ENCODE measurements at places on chromosomes 6 and 20. TPM values are rescaled to one million over a fixed set of nuclear protein-coding genes. Genes with fewer than 3 reads are reported as not detected.

GRCh38 chr6:151498327-151498726 lies 4.5 kb downstream of the CCDC170 start:
- no peak overlapping the region for H3K27ac ChIP-seq
- H3K4me3 ChIP-seq: no peak overlapping the region
- no peaks in the 10 kb centered on the region for H3K4me1 ChIP-seq

The DACT2 gene
- 22.1 TPM for total RNA-seq

GRCh38 chr20:37381621-37382471 lies 35.9 kb downstream of the SRC start:
- H3K4me3 ChIP-seq: no peak overlapping the region
- no peaks in the 10 kb centered on the region for H3K36me3 ChIP-seq
- H3K27me3 ChIP-seq: no peaks in the 10 kb centered on the region
- H3K4me1 ChIP-seq: no peaks in the 10 kb centered on the region
- no peak for DNase-seq

DNA sequence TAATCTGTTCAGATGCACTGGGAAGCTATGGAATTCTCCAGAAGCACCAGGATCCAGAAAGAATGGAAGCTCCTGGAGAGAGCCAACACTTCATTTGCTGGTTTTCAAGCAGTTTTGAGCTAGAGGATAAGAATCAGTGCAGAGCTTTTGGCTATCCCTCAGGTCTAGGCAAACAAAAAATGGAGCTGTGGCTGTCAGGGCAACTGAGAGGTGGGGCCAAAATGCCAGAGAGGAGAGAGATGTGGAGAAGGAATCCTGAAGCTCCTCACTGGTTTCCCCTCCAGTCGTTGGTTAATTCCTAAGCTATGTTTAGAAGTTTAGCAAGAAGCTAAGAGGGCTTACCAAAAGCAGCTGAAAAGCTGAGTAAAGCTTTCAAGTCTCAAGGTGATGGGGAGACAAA lies 294.2 kb upstream of the JARID2 start:
- H3K27ac ChIP-seq: no peak overlapping the region
- H3K4me1 ChIP-seq: no peaks in the 10 kb centered on the region
- H3K36me3 ChIP-seq: no peaks in the 10 kb centered on the region
- H3K27me3 ChIP-seq: no peaks in the 10 kb centered on the region
- H3K4me3 ChIP-seq: no peak overlapping the region
- no peak for DNase-seq

GRCh38 chr6:56946368-56946767 lies 8.5 kb upstream of the BEND6 start:
- H3K4me3 ChIP-seq: no peak overlapping the region
- H3K4me1 ChIP-seq: no peaks in the 10 kb centered on the region
- no peaks in the 10 kb centered on the region for H3K27me3 ChIP-seq

DNA sequence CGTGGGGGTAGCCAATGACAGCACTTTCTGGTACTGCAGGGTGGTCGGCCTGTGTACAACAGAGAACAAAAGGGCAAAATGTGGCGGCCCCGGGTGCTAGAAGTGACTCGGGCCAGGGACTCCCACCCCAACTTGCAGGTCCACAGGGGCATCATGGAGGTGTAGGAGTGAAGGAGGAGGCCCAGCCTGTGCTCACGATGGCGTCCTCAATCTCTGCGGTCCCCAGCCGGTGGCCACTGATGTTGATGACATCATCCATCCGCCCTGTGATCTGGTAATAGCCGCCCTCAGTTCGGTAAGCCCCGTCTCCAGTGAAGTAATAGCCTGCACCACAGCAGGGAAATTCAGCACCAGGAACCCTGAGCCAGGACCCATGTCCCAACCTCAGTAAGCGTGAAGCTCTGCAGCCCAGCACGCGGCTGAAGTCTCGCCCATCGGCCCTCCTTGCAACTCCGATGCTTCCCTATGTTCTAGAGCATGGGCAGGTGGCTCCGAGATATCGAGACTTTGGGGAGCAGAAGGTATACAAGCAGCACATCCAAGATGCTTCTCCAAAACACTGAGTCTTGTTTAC lies 20.2 kb upstream of the APMAP start:
- H3K27me3 ChIP-seq: no peaks in the 10 kb centered on the region
- H3K36me3 ChIP-seq: no peaks in the 10 kb centered on the region
- H3K27ac ChIP-seq: no peak overlapping the region
- no peak overlapping the region for H3K4me3 ChIP-seq
- no peak for DNase-seq
- H3K4me1 ChIP-seq: peaks cover 9% of the 10 kb centered on the region

The MPIG6B gene
- 0.74 TPM for total RNA-seq

The ZC2HC1B gene
- total RNA-seq: not detected

- H3K4me3 ChIP-seq: no peak overlapping the region
- no peak for DNase-seq
- H3K27ac ChIP-seq: no peak overlapping the region
- H3K27me3 ChIP-seq: no peaks in the 10 kb centered on the region
- H3K36me3 ChIP-seq: no peaks in the 10 kb centered on the region
- no peaks in the 10 kb centered on the region for H3K4me1 ChIP-seq
Measured at GRCh38 chr20:46694484-46694883, 5.2 kb upstream of the TP53RK start.

DNA sequence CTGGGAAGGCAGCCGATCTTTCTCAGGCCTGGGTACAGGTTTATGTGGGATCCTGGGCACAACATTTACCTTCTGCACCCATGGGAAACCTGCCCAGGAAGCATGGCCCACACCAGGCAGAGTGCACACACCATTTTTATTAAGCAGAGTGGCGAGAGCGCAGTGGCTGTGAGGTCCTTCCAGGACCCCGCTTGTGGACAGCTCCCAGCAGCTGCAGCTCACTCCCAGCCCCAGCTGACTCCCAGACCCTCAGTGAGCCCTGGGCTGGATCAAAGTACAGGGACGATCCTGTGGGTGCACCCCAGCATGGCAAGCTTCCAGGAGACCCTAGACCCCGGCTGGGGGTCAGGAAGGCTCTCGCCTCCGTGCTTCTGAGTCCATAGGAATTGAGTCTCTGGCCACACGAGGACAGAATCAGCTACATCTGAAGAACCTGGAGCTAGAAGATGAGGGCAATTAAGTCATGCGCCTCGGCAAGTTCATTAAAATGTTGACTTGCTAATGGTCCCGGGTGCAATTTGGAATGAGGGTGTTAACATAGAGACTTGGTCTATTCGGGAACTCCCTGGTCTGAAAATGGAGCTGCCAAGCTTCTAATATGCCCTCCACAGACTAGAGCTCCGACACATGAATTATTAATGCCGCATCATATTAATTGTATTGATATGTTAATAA lies 65.4 kb upstream of the SLCO4A1 start:
- H3K27ac ChIP-seq: no peak overlapping the region
- no peaks in the 10 kb centered on the region for H3K36me3 ChIP-seq

GRCh38 chr6:125101631-125102030 lies 51.9 kb upstream of the TPD52L1 start:
- no peaks in the 10 kb centered on the region for H3K36me3 ChIP-seq
- H3K27ac ChIP-seq: no peak overlapping the region
- H3K4me3 ChIP-seq: no peak overlapping the region
- H3K27me3 ChIP-seq: no peaks in the 10 kb centered on the region

The HSPA1L gene
- total RNA-seq: 1.5 TPM

DNA sequence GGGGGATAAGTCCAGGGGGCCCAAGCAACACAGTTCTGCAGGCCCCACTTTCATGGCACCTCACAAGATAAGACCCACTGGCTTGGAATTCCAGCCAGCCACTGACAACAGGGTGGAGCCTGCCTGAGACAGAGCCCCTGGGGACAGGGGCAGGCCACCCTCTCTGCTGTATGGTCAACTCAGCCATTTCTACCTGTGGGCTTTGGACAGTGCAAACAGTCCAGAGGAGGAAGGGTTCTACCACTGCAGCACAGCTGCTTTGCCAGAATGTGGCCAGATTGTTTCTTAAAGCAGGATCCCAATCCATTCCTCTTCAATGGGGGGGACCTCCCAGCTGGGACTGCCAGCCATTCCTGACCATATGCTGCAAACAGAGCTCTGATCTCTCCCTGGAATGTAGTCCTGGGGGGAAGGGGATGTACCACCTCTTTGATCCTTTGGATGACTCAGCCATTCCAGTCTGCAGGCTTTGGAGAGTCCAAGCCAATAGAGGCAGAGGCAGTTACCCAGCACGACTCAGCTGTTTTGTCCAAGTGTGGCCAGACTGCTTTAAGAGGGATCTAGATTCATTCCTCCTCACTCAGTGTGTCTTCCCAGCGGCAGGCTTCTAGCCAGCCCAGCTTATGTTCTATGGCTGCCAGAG lies 842.2 kb downstream of the EPHA7 start:
- no peaks in the 10 kb centered on the region for H3K27me3 ChIP-seq
- H3K4me1 ChIP-seq: no peaks in the 10 kb centered on the region
- no peak overlapping the region for H3K4me3 ChIP-seq
- no peaks in the 10 kb centered on the region for H3K36me3 ChIP-seq
- no peak for DNase-seq
- no peak overlapping the region for H3K27ac ChIP-seq

DNA sequence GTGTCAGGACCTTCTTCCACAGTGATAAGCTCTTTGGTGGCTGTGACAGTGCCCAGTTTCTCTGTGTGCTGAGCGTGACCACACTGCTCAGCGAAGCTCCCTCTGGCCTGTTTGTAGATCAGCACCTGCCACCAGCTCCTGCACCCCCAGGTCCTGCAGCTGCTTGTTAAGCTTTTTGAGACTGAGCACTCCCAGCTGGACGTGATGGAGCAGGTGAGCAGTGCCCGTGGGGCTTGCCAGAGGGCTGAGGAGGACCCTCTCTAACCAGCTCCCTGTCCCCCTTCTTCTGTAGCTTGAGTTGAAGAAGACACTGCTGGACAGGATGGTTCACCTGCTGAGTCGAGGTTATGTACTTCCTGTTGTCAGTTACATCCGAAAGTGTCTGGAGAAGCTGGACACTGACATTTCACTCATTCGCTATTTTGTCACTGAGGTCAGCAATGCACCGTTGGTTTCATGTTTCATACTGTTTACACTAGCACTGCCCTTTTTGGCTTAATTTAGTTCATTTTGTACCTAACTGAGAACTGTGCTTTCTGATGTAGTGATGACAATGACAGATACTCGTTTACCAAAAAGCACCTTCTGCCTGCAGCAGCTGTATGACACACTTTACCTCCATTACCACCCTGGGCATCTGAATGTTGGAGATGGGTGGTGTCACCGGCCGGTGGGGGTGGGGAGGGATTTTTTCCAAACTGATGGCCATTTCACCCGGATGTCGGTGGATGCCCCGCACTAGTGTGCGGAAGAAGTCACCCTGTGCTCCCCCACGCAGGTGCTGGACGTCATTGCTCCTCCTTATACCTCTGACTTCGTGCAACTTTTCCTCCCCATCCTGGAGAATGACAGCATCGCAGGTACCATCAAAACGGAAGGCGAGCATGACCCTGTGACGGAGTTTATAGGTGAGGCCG lies 12.5 kb downstream of the NELFCD start:
- no peak overlapping the region for H3K4me3 ChIP-seq
- no peaks in the 10 kb centered on the region for H3K4me1 ChIP-seq
- peaks cover 26% of the 10 kb centered on the region for H3K36me3 ChIP-seq

The SIRPD gene
- not detected for total RNA-seq

The HSPA12B gene
- 9.4 TPM for total RNA-seq

- no peaks in the 10 kb centered on the region for H3K36me3 ChIP-seq
- H3K4me3 ChIP-seq: no peak overlapping the region
- H3K27me3 ChIP-seq: no peaks in the 10 kb centered on the region
Measured at GRCh38 chr6:16319813-16320532, 81.6 kb downstream of the GMPR start.

GRCh38 chr20:34954904-34955230 lies 739 bp downstream of the GSS start:
- no peaks in the 10 kb centered on the region for H3K4me1 ChIP-seq
- no peak for DNase-seq
- no peaks in the 10 kb centered on the region for H3K36me3 ChIP-seq
- H3K27ac ChIP-seq: peak overlapping the region; percentile 93
- peak overlapping the region; percentile 67 for H3K4me3 ChIP-seq

DNA sequence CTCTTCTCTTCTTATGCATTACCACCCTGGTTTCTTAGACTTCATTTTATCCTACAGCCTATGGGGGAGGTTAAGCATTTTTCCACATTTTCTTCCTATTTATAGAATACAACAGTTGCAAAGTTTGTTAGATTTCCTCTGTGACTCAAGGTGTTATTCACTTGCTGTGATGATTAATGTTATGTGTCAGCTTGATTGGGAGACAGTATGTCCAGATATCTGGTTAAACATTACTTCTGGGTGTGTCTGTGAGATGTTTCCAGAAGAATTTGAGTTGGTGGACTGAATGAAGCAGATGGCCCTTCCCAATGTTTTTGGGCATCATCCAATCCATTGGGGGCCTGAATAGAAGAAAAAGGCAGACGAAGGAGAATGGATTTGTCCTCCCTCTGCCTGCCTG lies 131.3 kb downstream of the C6orf118 start:
- no peaks in the 10 kb centered on the region for H3K4me1 ChIP-seq
- no peak for DNase-seq
- H3K36me3 ChIP-seq: no peaks in the 10 kb centered on the region
- no peak overlapping the region for H3K4me3 ChIP-seq

- no peaks in the 10 kb centered on the region for H3K27me3 ChIP-seq
- H3K4me3 ChIP-seq: no peak overlapping the region
- no peaks in the 10 kb centered on the region for H3K4me1 ChIP-seq
- H3K27ac ChIP-seq: no peak overlapping the region
- no peak for DNase-seq
- H3K36me3 ChIP-seq: no peaks in the 10 kb centered on the region
Measured at GRCh38 chr6:108083349-108083748, 8.8 kb upstream of the OSTM1 start.

The TCF15 gene
- total RNA-seq: 0.68 TPM

GRCh38 chr6:150527100-150527499 lies 72.6 kb upstream of the PLEKHG1 start:
- H3K4me3 ChIP-seq: no peak overlapping the region
- H3K36me3 ChIP-seq: no peaks in the 10 kb centered on the region
- H3K4me1 ChIP-seq: peaks cover 7% of the 10 kb centered on the region
- DNase-seq: peak; percentile 79
- H3K27me3 ChIP-seq: no peaks in the 10 kb centered on the region

The C20orf141 gene
- not detected for total RNA-seq

- H3K4me3 ChIP-seq: no peak overlapping the region
- H3K36me3 ChIP-seq: no peaks in the 10 kb centered on the region
- DNase-seq: no peak
- no peaks in the 10 kb centered on the region for H3K27me3 ChIP-seq
- no peak overlapping the region for H3K27ac ChIP-seq
- no peaks in the 10 kb centered on the region for H3K4me1 ChIP-seq
Measured at GRCh38 chr20:43515628-43516027, 8.1 kb downstream of the L3MBTL1 start.

Data from prostate gland (tissue), 2 donors.